GM03348 (cell line): ENCODE measurements at places on chromosomes 7 and 10.
A peak's percentile ranks its signal among the peaks of the same experiment; 100 is the strongest.

DNA sequence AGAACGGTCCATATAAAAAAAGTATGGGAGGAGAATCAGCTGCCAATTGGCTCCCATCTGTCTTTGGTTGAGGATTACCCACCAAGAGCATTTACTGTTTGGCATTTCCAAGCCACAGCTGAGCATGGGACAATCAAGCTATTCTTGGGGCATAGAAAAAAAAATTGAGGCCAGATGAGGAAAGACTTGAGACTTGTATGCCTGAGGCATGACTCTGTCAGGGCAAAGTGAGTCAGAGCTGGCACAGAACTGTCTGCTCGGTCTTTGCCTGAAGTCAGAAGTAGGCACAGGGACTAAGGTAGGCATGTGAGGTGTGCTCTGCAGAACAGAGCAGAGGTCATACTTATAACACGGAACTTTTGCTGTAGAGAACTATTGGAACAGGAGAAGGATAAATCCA, 126.5 kb upstream of the CHRM2 start:
- no peak for DNase-seq

- no peak for DNase-seq
These were observed 230.6 kb downstream of the BMPER start for GRCh38 chr7:34135924-34136323.

GRCh38 chr7:127907110-127908040, 123.9 kb downstream of the LRRC4 start:
- no peak for DNase-seq

- DNase-seq: no peak
These were observed 6.0 kb downstream of the OR6B1 start for GRCh38 chr7:144006029-144006691.

GRCh38 chr10:43734716-43735115, 86.0 kb upstream of the ZNF32 start:
- peak; percentile 21 for DNase-seq

- DNase-seq: no peak
These were observed 331.0 kb upstream of the NRP1 start for GRCh38 chr10:33665501-33665900.

GRCh38 chr7:29242265-29242664, 47.7 kb downstream of the CHN2 start:
- DNase-seq: no peak

GRCh38 chr7:119929891-119930290, 343.1 kb upstream of the KCND2 start:
- peak; percentile 2 for DNase-seq

GRCh38 chr7:108200326-108200725, 70.2 kb upstream of the LAMB4 start:
- peak; percentile 16 for DNase-seq

DNA sequence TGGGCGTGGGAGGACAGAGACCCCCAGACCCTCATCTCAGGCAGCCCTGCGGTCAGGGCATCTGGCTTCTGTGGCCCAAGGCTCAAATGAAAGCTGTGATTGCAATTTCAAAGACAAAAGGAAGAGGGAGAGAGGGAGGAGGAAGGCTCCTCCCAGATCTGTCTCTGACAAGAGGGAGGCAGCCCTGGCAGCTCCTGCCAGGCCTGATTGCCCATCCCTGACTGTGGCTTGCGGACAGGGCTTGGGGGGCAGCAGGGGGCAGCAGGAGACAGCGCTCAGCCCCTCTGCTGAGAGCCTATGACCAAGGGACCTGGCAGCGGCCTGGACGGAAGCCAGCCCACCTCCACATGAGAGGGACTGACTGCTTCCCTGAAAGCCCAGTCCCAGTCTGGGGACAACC, 91.8 kb downstream of the PTPRN2 start:
- DNase-seq: peak; percentile 32

DNA sequence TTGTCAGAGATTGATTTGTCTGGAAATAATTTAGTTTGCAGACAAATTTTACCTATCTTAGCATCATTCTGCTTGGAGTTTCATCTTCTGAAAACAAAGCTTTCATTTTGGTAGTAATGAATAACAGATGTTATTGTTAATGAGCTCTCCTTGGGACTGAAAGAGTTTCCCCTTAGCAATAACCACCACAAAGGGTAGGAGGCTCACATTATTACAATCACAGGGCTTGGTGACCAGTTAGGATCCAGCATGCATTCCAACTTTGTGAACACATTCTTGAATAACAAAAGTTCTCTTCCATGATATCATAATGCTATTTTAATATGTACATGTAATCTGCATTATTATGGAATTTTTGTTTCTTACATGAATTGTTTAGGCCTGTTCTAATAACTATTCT, 148.8 kb upstream of the VWC2 start:
- DNase-seq: no peak

GRCh38 chr7:73596191-73597065, 18.0 kb upstream of the TBL2 start:
- DNase-seq: no peak

- DNase-seq: no peak
These were observed 91.0 kb downstream of the CDH23 start for GRCh38 chr10:71487726-71488125.

DNA sequence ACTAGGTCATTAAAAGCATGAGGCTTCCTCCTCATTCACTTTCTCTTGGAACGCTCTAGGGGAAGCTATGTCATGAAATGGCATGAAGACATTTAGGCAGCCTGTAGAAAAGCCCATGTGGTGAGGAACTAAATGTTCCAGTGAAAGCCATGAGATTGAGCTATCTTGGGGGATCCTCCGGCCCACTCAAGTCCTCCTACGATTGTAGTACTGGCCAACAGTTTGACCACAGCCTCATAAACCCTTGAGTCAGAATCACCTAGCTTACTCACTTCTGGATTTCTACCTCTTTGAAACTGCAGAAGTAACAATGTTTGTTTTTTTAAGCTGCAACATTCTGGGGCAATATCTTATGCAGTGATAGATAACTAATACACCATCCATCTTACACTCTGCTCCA, 605.1 kb downstream of the SORCS1 start:
- no peak for DNase-seq

GRCh38 chr7:85426487-85426960, 239.7 kb upstream of the SEMA3D start:
- DNase-seq: no peak

DNA sequence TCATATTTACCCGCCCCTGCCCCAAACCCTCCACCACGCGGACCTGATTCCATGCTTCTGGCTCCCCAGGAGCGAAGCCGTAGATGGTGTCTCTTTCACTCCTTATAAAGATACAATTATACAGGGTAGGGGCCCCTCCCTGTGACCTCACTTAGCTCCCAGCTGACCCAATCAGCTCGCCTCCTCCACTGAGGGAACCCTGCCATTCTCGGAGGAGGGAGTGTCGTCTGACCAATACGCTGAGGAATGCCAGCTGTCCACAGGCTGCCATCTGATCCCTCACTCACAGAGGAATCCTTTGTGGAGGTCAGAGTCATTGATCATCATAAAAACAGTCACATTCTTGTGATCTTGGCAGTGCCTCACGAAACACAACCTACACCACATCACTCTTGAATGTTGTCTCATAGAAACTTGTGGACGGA, 67.5 kb upstream of the INSIG1 start:
- peak; percentile 95 for DNase-seq

DNA sequence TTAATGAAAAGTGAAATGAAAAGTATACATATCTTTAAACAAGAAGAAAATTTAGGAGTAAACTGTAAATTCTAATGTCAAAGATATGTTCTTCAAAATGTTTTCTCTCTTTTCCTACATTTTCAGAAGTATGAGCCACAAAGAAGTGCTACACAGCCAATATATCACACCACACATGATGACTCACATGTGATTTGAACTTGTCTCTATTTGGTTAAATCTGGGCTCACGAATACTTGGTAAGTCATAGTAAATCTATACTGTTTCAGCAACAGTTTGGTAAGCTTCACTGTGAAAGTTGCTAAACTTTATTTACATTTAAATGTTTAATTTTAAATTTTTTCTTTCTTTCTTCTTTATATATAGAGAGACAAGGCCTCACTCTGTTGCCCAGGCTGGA, 380.6 kb upstream of the IGFBP3 start:
- peak; percentile 31 for DNase-seq
